Mammary epithelial cell (primary cell): ENCODE measurements at places on chromosomes 2 and 18.

DNA sequence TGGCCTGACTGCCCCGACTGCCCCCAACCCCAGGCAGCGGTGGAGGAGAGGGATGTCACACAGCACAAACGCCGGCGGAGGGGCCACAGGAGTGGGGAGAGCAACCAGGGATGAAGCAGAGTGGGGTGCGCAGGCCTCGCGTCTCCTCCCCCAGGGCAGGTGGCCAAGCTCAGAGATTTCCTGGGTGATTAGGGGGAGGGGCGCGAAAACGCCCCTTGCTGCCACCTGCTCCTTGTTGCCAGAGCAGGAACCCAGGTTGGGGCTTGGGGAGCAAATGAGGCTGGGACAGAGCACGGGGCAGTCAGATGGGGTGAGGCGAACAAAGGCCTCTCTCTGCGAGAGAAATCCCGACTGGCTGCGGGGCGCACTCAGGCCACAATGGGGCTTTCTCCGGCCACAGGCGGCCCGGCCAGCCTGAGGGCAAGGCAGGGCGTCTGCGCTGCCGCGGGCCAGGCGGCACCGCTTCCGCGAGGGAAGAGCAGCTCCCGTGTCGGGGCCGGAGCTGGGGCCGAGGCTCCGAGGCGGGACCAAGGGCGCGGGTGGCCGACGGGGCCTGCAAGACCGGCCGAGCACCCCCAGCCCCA is 11.5 kb downstream of the TEX44 start:
- DNase-seq = peak; percentile 69

DNA sequence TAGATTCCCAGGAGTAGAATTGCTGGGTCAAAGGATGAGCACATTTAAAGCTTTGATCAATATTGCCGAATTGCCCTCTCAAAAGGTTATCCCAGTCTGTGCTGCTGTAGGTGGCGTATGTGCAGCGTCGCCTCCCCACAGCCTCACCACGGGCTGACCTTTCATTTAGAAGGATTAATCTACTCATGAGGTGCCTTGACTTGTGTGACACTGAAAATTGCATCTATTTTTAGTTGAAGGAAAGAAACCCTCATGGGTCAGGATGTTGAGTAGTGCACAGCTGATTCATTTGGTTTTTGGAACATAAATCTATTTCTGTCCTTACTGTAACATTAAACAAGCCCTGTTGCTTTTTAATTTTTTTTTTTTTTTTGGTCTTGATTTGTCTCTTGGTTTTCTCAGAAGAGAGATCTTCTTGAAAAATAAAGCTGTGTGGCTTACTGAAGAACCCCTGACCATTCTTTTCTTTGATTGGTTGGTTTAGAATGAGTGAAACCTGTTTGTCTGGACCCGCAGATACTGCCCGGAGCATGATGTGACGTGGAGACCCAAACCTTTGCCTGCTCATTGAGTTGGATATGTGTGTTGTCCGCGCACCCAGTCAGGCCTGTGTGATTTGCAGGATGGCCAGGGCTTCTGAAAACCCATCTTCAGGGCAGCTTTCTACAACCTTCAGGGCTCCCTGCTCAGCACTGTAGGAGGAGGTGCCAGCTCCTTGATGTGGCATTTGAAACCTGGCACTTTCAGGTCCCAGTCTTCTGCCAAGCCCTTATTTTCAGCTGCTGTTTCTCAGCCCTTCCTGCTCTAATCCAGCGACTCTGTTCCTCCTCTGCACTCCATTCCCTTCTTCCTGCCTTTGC is 61.0 kb downstream of the LPIN1 start:
- DNase-seq = no peak

- DNase-seq = no peak
Measured at GRCh38 chr2:179925713-179926112, 64.3 kb upstream of the ZNF385B start.

GRCh38 chr2:241720560-241720959 is 13.9 kb upstream of the D2HGDH start:
- DNase-seq = no peak

DNA sequence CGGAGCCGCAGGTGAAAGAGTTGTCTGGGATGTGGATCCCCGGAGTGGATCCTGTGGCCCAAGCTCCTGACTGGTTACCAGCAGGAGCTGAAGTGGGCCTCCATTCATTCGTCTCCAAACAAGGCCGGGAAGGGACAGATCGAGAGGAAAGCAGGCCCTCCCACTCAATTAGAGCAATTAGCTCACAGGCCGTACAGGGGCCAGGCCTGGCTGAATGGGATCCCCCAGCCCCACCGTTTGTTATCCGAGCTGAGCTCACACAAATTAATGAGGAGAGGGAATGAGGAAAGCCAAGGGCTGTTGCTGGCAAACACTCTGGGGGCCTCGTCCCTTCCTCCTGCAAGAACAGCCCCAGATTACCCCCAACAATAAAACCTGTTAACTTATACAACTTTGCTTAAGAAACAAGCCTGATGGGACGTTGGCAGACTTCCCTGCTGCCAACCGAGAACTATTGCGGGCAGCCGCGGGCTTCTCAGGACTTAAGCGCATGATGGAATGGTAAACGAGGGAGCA is 338.0 kb downstream of the BCL11A start:
- DNase-seq = no peak

DNA sequence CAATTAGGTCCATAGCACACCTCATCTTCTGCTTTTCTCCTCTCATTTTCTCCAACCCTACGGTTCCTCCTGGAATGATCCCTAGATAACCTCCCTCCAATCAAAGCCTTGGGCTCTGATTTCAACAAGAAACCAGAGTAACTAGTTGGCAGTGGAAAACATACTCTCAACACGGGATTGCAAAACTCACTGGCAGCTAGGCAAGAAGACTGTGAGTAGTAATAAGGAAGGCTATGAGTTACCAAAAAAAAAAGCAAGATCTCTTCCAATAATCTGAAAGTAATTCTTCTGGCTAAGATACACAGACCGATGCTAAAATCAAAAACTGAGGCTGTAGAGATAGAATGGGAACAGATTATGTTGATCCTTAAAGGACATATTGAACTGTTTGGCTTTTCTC is 28.4 kb upstream of the CCDC102B start:
- DNase-seq = no peak

- peak; percentile 63 for DNase-seq
Measured at GRCh38 chr18:12306752-12307700, 1.0 kb upstream of the TUBB6 start.

- peak; percentile 72 for DNase-seq
Measured at GRCh38 chr2:36618381-36618780, 20.4 kb upstream of the FEZ2 start.

DNA sequence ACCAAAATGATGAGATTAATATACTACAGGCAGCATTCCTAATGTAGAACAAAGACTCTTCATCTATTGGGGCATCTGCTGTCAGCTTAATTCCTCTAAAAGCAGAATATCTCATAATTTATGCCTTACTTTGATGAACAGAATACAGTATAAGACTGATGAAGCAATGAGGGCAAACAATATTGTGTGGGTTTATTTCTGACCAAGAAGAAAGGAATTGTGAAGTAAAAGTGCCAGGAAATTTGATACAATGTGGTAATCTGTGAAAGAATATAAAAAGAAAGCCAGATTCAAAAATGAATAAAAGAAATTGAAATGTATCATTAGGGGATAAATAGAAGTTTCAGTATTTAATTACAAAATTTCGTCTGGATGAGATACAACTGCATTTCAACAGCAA is 78.8 kb upstream of the TTC21B start:
- DNase-seq = no peak

- DNase-seq = no peak
Measured at GRCh38 chr2:149000158-149000938, 38.2 kb upstream of the LYPD6B start.

DNA sequence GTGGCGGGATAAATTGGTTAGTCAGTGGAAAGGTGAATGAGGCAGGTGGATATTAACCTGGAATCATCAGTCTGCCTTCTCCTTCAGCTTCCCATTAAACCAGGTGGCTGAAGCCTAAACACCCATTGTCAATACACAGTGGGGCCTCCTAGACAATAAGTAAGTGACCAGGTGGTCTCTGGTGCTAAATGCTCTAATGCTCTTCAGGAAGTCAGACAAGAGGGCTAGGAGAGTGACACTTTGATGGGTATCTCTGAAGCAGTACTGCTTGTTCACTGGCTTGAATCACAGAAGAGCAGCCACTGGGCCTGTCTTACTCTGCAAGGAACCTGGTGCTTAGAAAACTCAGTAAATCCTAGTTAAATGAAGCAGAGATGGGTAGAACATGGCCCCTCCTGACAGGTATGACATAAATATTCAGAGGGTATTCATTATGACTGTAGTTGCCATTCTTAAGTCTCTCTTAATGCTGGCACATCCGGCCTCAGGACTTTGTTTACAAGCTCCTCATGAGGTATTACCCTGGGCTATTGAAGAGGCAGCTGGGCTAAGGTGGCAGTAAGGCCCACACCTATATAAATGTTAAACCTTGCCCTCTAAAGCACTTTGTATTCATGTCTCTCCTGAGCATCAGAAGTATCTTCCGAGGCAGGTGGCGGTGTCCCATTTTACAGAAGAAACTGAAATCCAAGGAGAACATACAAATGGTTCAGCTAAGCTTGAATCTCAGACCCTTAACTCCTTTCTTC is 104.9 kb downstream of the NCK2 start:
- no peak for DNase-seq

DNA sequence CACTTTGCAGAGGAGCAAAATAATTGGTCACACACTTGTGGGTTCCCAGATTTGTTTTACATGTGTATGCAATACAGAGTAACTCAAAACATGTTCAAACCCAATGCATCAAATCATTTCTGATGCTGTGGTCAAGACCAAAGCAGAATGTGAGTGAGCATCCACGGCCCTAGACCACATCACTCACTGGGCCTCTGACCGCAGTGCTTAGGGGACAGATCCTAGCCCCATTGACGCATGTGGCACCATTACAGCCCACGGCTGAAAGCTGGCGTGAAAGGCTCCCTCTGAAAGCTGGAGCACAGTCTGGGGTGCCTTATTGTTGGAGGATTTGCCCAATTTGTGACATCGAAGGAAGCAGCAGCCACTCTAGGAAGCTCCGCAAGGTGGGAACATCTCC is 498.8 kb upstream of the TCF4 start:
- DNase-seq = no peak

DNA sequence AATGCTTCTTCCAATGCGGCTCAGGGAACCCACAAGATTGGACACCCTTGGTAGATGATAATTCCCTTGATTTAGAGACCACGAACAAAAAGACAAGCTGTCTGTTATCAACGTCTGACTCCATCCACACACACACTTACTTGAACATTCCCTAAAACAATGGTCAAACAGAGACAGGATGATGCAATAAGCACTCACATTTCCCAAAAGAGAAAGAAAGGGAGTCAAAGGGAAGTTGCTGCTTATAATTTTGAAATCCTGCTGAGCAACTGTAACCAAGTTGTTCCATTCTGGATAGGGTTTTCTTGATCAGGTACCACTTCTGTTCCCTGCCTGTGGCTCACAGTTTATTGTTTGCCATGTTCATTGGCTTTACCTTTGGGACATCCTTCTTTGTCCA is 571.3 kb upstream of the CNTNAP5 start:
- no peak for DNase-seq

- DNase-seq = peak; percentile 61
Measured at GRCh38 chr2:16608661-16609643, 56.7 kb downstream of the CYRIA start.

DNA sequence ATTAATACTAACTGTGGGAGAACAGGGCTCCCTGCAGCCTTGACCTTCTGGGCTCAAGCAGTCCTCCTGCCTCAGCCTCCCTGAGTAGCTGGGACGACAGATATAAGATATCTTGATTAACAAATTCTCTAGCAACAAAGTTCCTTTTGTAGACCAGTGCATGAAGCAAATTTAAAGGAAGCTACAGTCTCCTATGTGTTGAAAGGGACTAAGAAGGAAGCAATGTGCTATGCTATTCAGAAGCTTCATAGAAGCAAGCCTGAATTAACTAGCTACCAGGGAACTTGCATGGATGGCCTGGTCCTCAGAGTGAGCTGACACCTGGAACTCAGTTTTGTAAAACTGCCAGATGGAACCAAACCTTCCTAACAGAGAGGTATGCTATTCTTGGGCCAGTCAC is 33.2 kb downstream of the RAPH1 start:
- no peak for DNase-seq

GRCh38 chr2:3655871-3656761 is 1.9 kb upstream of the ALLC start:
- no peak for DNase-seq

DNA sequence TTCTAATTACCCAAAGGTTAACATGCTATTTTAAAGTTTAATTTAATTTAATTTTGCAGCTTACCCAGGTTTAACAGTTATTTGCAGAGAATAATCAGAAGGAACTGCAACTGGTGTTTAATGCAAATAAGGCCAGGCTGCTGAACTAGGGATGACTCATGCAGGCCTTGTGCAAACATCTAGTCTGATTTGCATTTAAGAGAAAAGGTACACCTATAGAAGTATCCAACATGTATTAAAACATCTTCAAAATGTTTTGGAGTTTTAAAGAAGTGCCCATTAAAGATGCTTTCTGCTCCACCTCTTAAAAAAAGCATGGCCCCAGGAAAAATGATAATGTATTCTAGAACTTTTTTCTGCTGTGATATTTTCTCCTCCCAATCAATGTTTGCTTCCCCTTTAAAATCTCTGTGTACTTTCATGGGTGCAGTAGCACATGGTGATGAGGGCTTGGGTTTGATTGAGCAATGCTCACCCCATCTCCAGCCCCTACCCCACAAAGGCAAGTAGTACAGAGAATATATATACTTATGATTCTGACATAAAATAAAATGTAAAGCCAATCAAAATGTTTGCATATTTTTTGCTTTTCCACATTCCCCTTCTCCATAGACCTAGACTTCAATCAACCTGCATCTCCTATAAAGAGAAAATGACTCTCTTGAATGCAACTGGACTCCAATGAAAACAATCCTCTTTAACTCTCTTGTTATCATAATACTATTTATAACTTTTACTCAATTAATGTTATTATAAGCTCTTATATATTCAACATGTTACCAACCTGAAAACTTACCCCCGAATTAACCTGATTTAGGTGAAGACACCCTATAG is 54.1 kb downstream of the ATP8B1 start:
- peak; percentile 47 for DNase-seq

DNA sequence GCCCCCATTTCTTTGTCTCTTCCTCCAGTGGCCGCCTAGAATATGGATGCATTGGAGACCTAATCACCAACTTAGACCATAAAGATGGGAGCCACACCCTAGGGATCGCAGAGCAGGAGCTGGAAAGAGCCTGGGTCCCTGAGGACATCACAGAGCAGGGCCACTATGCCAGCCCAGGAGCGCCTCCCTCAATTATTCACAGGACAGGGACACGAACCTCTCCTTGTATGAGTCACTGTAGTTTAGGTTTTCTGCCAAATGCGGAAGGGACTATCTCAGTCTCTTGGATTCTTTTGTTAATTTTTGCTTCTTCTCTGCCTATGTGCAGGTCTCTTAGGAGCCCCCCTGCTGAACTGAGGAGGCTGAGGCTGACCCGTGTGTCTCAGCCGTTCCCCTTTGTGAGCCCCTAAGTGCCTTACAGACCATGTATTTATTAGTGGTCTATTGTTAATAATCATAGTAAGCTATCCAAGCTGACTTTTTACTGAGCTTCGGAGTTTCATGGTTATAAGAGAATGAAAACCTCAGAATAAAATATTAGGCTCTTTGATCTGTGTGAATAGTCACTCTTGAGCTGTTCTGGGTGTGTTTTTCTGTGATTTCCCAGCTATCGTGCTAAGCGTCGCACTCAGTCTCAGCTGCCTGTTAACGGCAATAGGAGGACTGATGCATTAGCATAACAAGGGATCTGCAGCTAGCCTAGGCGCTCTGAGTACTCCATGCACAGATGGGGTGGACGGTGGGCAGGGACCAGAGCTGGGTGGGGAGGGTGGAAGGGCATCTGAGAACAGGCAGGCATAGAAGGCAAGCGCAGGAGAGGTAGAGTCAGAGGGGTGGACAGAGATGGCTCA is 12.7 kb upstream of the PTPN4 start:
- DNase-seq = peak; percentile 6

- DNase-seq = peak; percentile 54
Measured at GRCh38 chr2:25558262-25558661, 115.1 kb downstream of the DTNB start.
